ENCODE measurements at places on chromosomes 7 and 10.
A peak's percentile ranks its signal among the peaks of the same experiment; 100 is the strongest.

GRCh38 chr10:7423521-7423920 lies 12.7 kb upstream of the SFMBT2 start:
- no peak for DNase-seq

DNA sequence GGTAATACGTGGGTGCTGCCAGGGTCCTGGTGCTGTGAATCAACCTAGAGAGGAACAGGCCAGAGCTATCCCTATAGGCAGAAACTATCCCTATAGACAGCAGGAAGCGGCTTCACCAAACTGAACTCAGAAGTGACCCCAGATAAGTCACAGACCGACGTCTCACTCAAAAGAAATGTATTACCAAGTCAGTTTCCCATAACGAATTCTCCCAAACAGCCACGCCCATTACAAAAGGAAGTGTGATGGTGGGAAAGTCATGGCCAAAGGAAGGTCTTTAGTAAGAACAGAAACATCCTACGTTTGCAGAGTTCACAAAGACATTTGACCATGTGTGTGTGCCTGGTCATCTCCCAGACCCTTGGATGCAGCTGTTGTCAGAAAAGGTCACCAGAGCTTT lies 470.8 kb upstream of the ADARB2 start:
- DNase-seq = no peak

GRCh38 chr7:42907316-42907715 lies 4.6 kb downstream of the C7orf25 start:
- DNase-seq = peak; percentile 74

DNA sequence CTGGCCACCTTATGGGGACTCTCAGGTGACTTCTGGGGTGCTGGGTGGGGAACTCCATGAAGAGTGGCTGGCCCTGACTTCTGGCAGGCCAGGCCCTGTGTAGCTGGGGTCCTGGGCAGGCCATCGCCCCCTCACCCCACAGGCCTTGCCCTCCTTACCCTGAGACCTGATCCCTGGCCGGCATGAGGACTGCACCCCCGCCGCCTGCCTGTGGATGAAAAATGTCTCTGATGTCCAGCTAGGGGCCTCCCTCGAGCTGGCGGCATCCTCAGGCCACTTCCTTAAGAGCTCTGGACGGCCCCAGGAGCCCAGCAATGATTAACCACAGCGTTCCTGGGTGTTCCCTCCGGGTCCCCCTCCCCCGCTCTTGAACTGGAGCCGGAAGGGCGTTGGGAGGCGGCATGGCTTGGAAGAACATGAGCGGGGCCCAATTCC lies 31.8 kb upstream of the SHH start:
- no peak for DNase-seq

DNA sequence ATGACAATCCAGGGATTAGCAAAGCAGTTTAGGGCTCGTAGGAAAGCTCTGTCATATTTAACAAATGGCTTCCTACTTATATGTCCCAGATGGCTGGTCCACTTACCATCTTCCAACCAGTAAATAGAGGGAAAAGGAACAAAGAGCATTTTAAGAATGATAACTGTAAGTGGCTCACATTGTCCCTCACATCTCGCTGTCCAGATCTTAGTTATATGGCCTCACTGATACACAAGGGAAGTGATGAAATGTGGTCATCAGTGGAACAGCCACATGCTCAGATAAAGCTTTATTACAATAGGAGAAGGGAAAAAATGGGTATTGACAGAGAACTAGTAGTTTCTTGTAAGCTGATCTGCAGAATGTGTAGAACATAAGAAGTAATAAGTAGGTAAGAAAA lies 35.8 kb downstream of the IQUB start:
- DNase-seq = no peak

GRCh38 chr7:134637934-134638719 lies 8.5 kb upstream of the BPGM start:
- DNase-seq = no peak

GRCh38 chr7:2805213-2805944 lies 38.7 kb downstream of the GNA12 start:
- no peak for DNase-seq

- no peak for DNase-seq
These were observed 48.3 kb downstream of the BUB3 start for GRCh38 chr10:123202506-123202905.

GRCh38 chr7:149832332-149833041 lies 5.7 kb upstream of the ZNF862 start:
- DNase-seq = no peak
